HFF-Myc (cell line): ENCODE measurements at places on chromosomes 1 and 21.

GRCh38 chr1:57986432-57986831 lies 560.1 kb downstream of the OMA1 start:
- no peak for DNase-seq

GRCh38 chr21:15978215-15978738 lies 248.5 kb downstream of the USP25 start:
- DNase-seq = no peak

- DNase-seq = no peak
Measured at GRCh38 chr1:218867941-218868626, 305.6 kb upstream of the LYPLAL1 start.

GRCh38 chr1:119308130-119308700 lies 60.4 kb upstream of the HAO2 start:
- no peak for DNase-seq

- DNase-seq = no peak
Measured at GRCh38 chr1:24319962-24320361, 805 bp downstream of the GRHL3 start.

- DNase-seq = no peak
Measured at GRCh38 chr1:64474665-64475439, 4.9 kb downstream of the CACHD1 start.

DNA sequence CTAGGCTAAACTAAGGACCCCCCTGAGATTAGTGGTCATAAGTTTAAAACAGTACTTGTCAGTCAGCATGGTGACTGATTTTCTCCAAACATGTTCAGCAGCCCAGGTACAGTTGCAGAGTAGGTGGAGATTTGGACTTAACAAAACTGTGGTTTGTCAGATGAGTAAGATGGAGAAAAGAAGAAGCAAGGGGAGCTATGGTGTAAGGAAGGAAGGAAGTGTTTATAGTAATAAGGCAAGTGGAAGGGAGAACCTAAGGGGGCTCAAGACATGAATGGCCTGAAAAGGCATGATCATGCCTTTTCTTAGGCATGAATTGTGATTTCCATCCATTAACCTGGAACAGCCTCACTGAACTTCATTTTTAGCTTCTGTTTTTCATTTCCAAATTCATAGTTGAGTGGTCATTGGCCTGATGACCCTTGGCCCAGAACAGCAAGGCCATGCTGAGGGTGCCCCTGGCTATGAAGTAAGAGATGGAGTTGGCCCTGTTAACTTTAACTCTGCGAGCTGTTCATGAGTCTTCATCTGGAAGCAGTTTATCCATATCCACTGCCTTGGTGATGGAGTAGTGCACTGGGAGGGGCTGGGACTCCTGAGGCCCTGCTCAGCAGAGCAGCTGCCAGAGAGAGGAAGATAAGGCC lies 60.7 kb downstream of the LRRC8D start:
- DNase-seq = no peak

DNA sequence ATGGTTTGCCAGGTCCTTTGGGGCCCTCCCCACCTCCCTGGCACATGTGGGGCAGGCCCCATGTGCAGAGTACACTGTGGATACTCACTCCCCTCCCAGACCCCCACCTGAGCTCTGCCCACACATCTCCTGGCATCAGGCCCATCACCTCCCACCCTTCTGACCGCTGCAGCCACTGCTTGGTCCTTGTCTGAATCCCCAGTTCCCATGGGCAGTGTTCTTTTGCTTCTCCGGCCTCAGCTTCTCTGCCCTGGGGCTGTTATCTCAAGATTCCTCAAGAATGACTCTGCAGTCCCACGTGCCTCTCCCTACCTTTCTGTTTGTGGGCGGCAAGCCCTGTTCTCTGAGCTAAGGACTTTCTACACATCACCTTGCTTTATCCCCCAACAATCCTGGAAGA lies 187.7 kb upstream of the EDN2 start:
- peak; percentile 58 for DNase-seq

DNA sequence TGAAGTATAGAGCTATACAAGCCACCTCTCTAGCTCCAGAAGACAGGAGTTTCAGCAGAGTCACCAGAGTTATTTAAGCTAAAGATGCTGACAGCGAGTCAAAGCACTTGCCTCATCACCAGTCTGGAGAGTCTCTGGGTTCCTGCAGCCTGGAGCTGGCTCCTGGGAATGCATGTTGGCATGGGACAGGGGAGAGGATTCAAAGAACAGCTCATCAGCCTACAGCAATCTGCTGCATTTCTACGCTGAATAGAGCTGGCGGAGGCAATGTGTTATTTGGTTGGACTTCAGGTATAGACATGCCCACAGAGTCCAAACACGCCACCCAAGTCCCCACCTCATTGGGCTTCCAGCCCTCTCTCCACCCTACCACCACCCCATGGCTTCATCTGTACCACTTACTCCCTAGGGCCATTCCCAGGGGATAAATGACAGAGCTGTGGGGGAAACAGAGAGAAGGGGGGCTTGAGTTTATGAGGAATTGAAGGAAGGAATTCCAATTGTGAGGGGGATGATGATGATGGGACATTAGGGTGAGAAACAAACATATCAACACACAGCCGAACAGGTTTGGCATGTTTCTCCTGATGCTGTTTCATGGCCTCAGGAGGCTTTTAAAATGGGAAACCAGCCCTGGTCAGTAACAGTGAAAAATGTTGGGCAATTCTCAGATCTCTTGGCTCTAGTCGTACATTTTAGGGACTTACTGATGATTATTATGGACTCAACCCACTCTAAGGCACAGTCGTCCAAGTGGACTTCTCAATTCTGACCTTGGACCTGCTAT lies 58.4 kb downstream of the PLEKHA6 start:
- DNase-seq = no peak

DNA sequence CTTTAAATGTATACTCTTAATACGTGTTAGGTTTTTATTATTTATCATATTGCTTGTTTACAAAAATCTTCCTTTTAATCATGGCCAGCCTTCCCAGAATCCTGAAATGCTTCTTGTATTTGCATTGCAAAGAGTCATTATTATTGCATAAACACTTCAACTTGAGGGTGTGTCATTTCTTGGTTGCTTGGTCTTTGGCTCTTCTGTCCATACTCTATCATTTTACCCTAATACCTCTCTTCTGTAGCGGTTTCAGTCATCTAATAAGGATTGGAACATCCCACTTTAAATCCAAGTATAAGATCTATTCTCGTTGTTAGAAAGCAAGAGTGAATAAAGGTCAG lies 200.6 kb upstream of the CACYBP start:
- no peak for DNase-seq

DNA sequence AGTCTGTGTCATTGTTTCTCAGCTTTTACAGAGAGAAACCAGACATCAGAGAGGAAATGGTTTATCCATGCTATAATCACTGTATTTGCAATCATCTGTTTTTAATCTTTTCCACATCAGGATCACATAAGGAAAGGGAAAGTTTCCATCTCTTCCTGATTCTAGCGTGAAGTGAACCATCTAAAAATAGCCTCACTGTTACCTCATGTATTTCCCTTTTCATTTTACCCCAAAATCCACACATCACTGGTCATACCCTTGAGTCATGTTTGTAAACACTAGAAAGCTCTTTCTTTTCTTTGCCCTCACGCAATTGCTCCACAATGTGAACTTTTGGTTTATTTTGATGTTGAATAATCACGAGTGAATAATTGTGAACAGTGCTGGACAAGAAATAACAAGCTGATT lies 146.0 kb downstream of the PLA2G4A start:
- peak; percentile 93 for DNase-seq

DNA sequence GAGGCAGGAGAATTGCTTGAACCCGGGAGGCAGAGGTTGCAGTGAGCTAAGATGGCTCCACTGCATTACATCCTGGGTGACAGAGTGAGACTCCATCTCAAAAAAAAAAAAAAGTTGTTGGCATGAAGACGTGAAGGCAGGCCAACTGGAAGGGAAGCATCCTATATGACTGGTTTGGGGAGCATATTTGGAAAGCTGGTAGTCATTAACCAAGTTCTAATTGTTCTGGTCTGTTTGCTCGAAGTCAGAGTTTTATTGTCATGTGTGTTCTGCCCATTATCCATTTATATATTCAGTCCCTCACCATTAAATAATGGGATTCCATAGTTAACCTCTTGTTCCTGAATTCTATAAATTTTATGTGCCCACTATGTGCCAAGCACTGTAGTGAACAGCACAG lies 3.3 kb upstream of the GLRX2 start:
- no peak for DNase-seq

DNA sequence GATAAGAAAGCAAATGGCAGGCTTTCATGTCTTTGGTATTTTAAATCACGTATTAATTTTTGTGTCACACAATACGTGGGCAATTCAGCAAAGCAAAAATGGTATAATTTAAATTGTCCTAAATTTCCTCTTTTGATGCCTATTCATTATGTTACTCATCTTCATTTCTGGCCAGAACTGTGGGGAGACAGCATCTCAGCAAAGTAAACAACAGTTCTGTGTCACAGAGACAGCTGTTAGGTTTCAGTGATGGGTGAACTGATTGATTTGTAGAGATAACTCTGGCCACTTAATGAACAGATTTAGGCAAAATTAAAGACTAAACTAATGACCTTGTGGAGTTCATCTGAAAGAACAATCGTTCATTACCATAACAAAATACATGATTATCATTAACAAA lies 49.2 kb downstream of the FH start:
- DNase-seq = no peak
